ENCODE measurements at places on chromosomes 5 and 9.

- no peak for DNase-seq
Measured at GRCh38 chr5:39469777-39470415, 45.1 kb upstream of the DAB2 start.

- no peak for DNase-seq
Measured at GRCh38 chr5:122150215-122150614, 20.9 kb downstream of the ZNF474 start.

- DNase-seq, result no peak
Measured at GRCh38 chr9:126058011-126058531, 268.6 kb upstream of the MVB12B start.

DNA sequence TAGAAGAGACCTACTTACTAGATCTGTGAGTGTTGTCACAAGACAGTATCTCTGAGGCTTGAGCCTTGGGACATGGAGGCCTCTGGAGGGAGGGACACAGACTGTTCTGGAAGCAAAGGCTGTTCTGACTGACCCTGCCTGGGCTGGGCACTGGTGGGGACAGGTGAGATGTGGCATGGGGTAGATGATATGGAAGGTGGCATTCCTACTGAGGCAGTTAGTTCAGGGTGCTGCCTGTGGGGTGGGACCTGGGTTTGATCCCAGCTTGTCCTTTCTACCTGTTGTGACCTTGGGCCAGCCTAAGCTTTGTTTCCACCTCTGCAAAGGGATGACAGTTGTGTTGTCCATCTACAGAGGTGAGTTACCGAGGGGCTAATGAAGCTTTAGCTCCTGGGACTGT lies 140.2 kb downstream of the C9orf50 start:
- no peak for DNase-seq

- no peak for DNase-seq
Measured at GRCh38 chr9:100084734-100085133, 14.1 kb downstream of the ERP44 start.

Data from HTR-8/SVneo (cell line).